ENCODE measurements at places on chromosomes 1 and 21. TPM values are rescaled to one million over a fixed set of nuclear protein-coding genes. Genes with fewer than 3 reads are reported as not detected.

Gene TEKT2
- 0.51 TPM for total RNA-seq

Gene KCNJ9
- total RNA-seq = not detected

Gene KRTAP21-2
- not detected for total RNA-seq

Gene MROH9
- total RNA-seq = not detected

Gene BSND
- not detected for total RNA-seq

Gene GBP7
- total RNA-seq = not detected

Gene IVL
- not detected for total RNA-seq

Gene DENND2D
- 5.4 TPM for total RNA-seq

Gene CYP4Z1
- total RNA-seq = not detected

Gene ATP6V1G3
- total RNA-seq = not detected
